ENCODE measurements at places on chromosomes 11 and 22. TPM values are rescaled to one million over a fixed set of nuclear protein-coding genes. Genes with fewer than 3 reads are reported as not detected.

Gene GRIK4
- total RNA-seq = 4.4 TPM

Gene TMEM126B
- 25.8 TPM for total RNA-seq

Gene SYNGR1
- total RNA-seq = 53.8 TPM

Gene DDIAS
- 2.5 TPM for total RNA-seq

Gene B4GAT1
- total RNA-seq = 56.3 TPM

Gene CLTCL1
- 7.9 TPM for total RNA-seq

Gene GSTT2
- total RNA-seq = not detected

Gene CNGA4
- 0.25 TPM for total RNA-seq

Gene LYVE1
- total RNA-seq = 4.9 TPM

Gene MAJIN
- total RNA-seq = not detected

Gene PANX3
- 0.25 TPM for total RNA-seq

Gene SYCE3
- total RNA-seq = not detected

Gene ARSA
- 6.6 TPM for total RNA-seq

Gene LRRC10B
- 2.5 TPM for total RNA-seq

Gene DCDC1
- 1.2 TPM for total RNA-seq

Gene EMID1
- 37.9 TPM for total RNA-seq

Gene RFPL2
- total RNA-seq = 0.49 TPM

Gene OR52B4
- total RNA-seq = not detected

Gene YPEL4
- 3.7 TPM for total RNA-seq

Gene ABTB2
- 4.2 TPM for total RNA-seq

Gene DBX1
- total RNA-seq = not detected

Gene PVALB
- not detected for total RNA-seq

Gene TMA7B
- under 0.01 TPM for total RNA-seq

Gene GRAP2
- 4.9 TPM for total RNA-seq

Gene NELL1
- total RNA-seq = 36.6 TPM

Measured in temporal lobe (tissue), 4 donors.